Breast epithelium (tissue), 4 donors: ENCODE measurements at places on chromosomes 5 and 9. TPM values are rescaled to one million over a fixed set of nuclear protein-coding genes. Genes with fewer than 3 reads are reported as not detected.

DNA sequence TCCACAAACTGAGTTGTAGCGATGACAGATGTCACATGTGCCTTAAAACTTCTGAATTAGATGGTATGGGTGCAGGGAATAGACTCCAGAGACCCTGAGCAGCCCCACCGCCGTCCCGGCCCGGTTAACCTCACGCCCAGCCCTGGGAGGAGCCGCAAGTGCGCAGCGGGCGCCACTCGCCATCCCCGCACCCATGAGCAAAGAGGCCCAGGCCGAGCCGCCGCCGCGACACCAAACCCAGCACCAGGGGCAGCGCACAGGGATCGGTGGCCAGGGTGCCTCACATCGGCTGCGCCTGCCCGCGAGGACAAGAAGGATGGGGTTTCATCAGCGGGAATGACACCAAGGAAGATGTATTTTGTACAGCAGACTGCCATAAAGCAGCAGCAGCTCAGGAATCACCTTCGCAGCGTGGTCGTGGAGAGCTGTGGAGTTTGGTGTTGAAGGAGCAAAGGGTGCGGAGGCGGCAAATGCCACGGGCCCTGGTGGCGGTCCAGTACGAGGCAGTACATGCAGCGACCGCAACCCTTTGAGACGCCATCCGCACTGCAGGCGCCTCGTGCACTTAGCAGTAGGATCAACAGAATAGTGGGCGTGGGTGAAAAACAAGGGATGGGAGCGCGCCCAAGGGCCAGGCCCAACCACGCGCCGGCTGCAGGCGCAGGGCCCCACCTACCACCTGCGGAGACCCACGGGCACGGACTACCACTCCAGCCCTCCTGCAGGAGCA, 89.7 kb downstream of the ZNF366 start:
- DNase-seq: no peak

DNA sequence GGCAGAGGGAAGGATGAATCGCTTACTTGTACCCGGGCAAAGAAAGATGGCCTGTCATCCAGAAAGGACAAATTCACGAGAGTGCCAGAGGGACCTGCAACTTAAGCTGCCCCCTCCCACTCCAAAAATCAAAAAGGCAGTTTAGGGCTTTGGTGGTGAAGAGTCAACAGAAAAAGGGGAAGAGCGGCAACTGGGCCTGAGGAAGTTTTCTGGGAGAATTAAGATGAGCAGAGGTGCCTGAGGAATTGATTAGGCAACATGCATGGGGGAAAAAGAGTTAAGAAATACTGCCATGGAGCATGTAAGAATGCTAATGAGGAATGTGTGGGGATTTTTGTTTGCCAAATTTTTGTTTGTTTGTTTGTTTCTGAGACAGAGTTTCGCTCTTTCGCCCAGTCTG, 1.8 kb upstream of the ACTL7B start:
- no peak for DNase-seq

DNA sequence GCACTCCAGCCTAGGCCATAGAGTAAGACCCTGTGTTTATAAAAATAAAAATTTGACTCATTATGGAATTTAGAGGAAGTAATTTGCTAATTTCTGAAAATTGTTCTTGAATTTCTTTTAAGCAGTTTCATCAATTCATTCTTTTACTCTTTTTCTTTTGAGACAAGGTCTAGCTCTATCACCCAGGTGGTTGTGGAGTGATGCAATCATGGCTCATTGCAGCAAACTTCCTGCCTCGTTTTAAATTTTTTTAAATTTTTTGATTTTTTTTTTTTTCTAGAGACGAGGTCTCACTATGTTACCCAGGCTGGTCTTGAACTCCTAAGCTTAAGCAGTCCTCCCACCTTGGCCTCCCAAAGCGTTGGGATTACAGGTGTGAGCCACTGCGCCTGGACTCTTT, 3.1 kb upstream of the CAMLG start:
- DNase-seq: no peak

GRCh38 chr5:135747824-135748223, 86.6 kb upstream of the SLC25A48 start:
- no peak for DNase-seq

- no peak for DNase-seq
Observed at GRCh38 chr5:5695266-5695665, 272.8 kb downstream of the ICE1 start.

Gene OR1J1
- total RNA-seq: not detected

DNA sequence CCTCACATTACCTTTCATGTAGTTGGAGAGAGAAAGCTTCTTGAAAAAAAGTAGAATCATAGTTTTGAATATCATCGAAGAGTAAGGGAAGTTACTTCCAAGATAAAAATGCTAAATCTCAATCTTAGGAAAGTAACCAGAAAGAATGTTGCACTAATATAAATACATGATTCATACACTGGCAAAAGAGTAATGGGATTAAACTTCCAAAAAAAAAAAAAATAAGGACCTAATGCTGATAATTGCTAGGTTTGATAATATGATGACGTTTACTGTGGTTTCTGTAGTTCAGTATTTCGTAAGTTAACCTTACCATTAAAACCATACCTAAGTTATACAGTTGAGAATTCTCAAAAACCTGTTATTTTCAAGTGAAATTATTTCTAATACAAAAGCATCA, 573.8 kb upstream of the CDH9 start:
- DNase-seq: no peak

Gene ATP10B
- total RNA-seq: under 0.01 TPM

- DNase-seq: no peak
Observed at GRCh38 chr5:132750471-132751230, 3.4 kb downstream of the CCNI2 start.

Gene PHF24
- 0.33 TPM for total RNA-seq

DNA sequence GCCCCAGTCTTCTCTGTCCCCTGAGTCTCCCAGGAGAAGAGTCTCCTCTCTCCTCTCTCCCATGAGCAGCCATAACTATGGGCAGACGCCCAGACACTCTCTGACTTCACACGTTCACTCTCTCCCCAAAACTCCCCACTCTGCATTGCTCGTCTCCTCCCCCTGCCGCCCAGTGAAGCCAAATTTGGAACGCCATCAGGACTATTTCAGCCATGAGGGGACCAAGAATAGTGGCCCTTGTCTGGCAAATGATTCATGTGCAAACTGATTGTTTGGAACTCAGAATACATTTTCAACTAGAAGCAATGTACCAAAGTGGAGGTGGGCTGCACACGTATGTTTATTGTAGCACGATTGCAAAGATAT, 20.9 kb downstream of the CMBL start:
- no peak for DNase-seq

Gene SOX30
- 0.16 TPM for total RNA-seq

Gene LRRC19
- total RNA-seq: 0.66 TPM

Gene ANKRD31
- total RNA-seq: 0.59 TPM

Gene RNF224
- total RNA-seq: not detected

Gene FOXD4L4
- total RNA-seq: not detected
